ENCODE measurements at places on chromosomes 1 and 21. TPM values are rescaled to one million over a fixed set of nuclear protein-coding genes. Genes with fewer than 3 reads are reported as not detected.

CELA3B gene
- total RNA-seq: 1.0 TPM

DNA sequence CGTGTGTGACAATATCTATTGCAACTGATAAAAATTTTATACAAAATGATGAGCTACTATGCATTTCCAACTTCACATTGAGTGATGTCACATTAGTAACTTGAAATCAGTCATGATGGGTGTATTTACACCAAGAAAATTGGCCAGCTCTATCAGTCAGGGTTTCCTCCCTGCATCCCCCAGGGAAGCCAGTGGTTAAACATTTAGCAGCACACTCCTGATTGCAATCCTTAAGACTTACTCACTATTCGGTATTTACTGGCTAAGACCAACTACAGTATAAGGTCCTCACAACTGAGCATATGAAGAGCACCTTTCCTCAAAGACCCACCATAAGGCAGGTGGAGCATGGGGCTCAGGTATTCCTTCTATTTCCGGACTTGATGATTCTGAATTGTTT, 41.3 kb upstream of the PTGFRN start:
- no peaks in the 10 kb centered on the region for H3K4me1 ChIP-seq
- DNase-seq: no peak
- H3K36me3 ChIP-seq: no peaks in the 10 kb centered on the region

DNA sequence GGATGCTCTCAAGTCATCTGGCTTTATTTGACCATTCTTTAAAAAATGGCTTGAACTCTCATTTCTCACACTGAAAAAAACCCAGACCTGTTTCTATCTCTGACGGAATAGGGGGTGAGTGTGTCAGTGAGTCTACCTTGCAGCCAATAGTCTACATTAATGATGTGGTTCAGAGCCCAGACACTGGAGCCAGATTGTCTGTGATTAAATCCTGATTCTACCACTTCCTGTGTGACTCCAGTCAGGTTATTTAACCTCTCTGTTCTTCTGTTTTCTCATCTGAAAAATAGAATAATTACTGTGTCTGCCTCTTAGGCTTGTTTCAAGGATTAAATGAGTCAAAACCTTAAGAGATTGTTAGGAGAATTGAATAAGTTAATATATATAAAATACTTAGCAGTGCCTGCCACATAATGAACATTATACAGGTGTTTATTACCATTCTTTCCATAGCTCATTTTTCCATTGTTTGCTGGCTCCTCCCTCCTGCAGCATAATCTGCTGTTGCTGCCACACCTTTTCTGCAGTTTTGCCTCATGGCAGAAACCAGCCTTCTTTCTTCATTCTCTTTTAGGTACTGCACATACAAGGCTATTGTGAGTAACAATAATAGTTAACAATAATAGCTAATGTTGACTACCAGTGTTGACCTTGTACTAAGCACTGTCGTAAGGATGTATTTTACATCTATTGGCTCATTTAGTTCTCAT, 157.6 kb upstream of the IVNS1ABP start:
- H3K36me3 ChIP-seq: no peaks in the 10 kb centered on the region
- DNase-seq: no peak
- no peaks in the 10 kb centered on the region for H3K27me3 ChIP-seq
- H3K4me3 ChIP-seq: no peak overlapping the region
- H3K4me1 ChIP-seq: no peaks in the 10 kb centered on the region
- no peak overlapping the region for H3K27ac ChIP-seq

DNA sequence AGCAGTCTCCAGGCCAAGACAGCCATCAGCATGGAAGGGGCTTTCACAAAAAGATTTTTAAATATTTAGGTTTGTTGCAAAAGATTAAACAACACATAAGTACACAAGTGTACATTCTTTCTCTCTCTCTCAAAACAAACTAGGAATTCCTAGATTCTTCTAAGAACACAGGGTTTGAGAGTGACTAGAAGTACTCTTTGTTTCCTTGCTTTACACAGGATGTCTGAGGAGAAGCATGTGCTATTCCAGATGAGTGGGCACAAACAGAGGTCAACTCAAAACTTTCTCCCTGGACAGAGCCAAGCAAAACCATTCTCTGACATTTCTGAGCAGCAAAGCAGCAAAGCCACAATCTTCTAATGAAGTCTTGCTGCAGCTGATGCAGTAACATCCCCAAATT, 210.6 kb upstream of the HOOK1 start:
- no peak overlapping the region for H3K4me3 ChIP-seq
- peaks cover 2% of the 10 kb centered on the region for H3K36me3 ChIP-seq
- no peak overlapping the region for H3K27ac ChIP-seq
- no peaks in the 10 kb centered on the region for H3K27me3 ChIP-seq
- DNase-seq: no peak

- H3K27me3 ChIP-seq: no peaks in the 10 kb centered on the region
- no peak overlapping the region for H3K27ac ChIP-seq
- peaks cover 2% of the 10 kb centered on the region for H3K4me1 ChIP-seq
- no peak overlapping the region for H3K4me3 ChIP-seq
- H3K36me3 ChIP-seq: no peaks in the 10 kb centered on the region
Measured at GRCh38 chr1:59126366-59126765, 170.5 kb upstream of the FGGY start.

HFM1 gene
- 3.0 TPM for total RNA-seq

DNA sequence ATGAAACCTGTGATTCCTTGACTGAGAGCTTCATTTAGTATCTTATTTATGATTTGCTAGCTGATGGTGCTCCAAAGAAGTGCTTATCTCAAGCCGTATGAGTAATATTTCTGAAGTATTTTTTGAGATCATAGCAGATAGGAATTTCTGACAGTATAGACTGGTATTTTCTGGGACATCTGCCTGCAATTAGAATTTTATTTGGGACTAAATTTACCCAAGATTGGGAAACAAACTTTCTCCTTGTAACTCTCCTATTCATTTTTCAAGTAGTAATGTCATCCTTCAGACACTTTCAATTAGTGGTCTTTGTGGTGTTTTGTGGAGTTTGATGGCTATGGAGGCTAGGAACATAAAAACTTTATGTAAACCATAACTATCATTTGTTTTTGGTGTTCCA, 597.2 kb upstream of the ZP4 start:
- H3K27me3 ChIP-seq: no peaks in the 10 kb centered on the region
- H3K4me3 ChIP-seq: no peak overlapping the region
- H3K36me3 ChIP-seq: no peaks in the 10 kb centered on the region
- H3K4me1 ChIP-seq: no peaks in the 10 kb centered on the region

DNA sequence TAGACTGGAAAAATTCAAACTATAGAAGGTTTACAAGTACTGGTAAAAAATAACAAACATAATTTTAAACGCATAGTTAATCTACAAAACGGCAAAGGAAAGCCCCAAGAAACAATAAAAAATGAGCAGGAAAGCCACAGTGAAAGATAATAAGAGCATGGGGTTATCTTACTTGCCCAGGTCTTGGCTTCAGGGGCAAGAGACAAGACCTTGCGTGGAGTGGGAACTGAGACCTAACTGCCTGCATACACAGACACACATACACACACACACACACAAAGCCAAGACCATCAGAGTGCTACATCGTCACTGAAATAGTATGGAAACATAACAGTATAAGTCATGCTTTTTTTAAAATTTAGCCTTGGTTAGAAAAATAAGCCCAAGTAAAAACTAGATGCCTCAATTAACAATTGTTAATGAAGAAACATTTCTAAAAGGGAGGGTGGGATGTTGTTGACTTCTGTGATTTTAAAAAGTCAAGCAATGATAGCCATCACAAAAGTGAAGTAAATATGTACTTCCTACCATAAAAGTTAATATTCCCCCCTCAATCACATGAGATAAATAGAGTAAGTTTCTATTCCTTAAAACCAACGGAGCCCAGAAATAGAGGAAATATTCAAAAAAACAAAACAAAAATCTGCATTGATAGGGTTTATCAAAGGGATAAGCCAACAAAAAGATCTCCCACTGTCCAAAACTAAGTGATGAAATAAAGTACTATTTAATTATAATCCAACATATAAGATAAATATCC, 29.4 kb upstream of the CRP start:
- H3K4me3 ChIP-seq: no peak overlapping the region
- H3K27ac ChIP-seq: no peak overlapping the region
- no peaks in the 10 kb centered on the region for H3K36me3 ChIP-seq
- no peaks in the 10 kb centered on the region for H3K27me3 ChIP-seq
- no peak for DNase-seq

GRCh38 chr1:6464514-6464836, 1.5 kb downstream of the TNFRSF25 start:
- no peak overlapping the region for H3K4me3 ChIP-seq
- no peak for DNase-seq

- no peaks in the 10 kb centered on the region for H3K36me3 ChIP-seq
- no peak overlapping the region for H3K4me3 ChIP-seq
- H3K27ac ChIP-seq: no peak overlapping the region
- no peak for DNase-seq
- no peaks in the 10 kb centered on the region for H3K27me3 ChIP-seq
Measured at GRCh38 chr1:82152356-82153271, 351.9 kb downstream of the ADGRL2 start.

DNA sequence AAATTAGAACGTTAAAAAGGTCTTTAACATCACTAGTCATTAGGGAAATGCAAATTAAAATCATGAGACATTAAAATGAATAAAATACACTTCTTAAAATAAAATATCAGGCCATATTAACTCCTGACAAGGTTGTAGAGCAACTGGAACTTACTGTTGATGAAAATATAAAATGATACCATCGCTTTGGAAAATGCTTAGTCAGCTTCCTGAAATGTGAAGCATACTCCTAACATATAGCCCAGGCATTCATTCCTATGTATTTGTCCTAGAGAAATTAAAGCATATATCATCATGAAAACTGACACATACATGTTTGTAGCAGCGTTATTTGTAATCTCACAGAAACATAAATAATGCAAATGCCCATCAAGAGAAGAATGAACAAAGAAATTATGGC, 211.5 kb upstream of the CHRM3 start:
- no peak for DNase-seq
- no peak overlapping the region for H3K27ac ChIP-seq
- no peaks in the 10 kb centered on the region for H3K36me3 ChIP-seq
- H3K27me3 ChIP-seq: no peaks in the 10 kb centered on the region
- H3K4me3 ChIP-seq: no peak overlapping the region
- no peaks in the 10 kb centered on the region for H3K4me1 ChIP-seq

MR1 gene
- total RNA-seq: 23.9 TPM

DNA sequence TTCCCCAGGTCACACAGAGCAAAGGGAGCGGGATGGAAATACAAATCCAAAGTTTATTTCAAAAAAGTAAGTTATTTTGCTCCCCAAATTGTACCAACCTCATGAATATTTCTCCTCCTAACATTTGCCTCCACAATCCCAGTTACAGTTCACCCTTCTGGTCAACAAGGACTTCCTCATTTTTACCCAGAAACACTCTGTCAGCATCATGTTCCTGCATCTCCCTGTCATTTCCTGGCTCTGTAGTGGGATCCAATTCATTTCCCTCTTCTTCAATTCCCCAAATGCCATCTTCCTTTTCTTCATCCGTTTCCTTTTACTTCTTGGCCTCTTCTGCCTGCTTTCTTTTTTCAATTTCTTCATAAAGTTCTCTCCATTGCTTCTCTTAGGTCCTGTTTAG, 32.0 kb upstream of the EPS15 start:
- no peaks in the 10 kb centered on the region for H3K27me3 ChIP-seq
- DNase-seq: no peak
- H3K4me1 ChIP-seq: no peaks in the 10 kb centered on the region
- no peaks in the 10 kb centered on the region for H3K36me3 ChIP-seq
- no peak overlapping the region for H3K4me3 ChIP-seq
- no peak overlapping the region for H3K27ac ChIP-seq

GRCh38 chr1:155744711-155745283, 55.9 kb downstream of the DAP3 start:
- H3K27ac ChIP-seq: no peak overlapping the region
- peak overlapping the region; percentile 86 for H3K4me3 ChIP-seq
- no peaks in the 10 kb centered on the region for H3K4me1 ChIP-seq
- no peaks in the 10 kb centered on the region for H3K36me3 ChIP-seq

HTR6 gene
- total RNA-seq: not detected

- no peaks in the 10 kb centered on the region for H3K27me3 ChIP-seq
- peak; percentile 71 for DNase-seq
- H3K27ac ChIP-seq: peak overlapping the region; percentile 5
- no peaks in the 10 kb centered on the region for H3K4me1 ChIP-seq
- no peaks in the 10 kb centered on the region for H3K36me3 ChIP-seq
- peak overlapping the region; percentile 29 for H3K4me3 ChIP-seq
Measured at GRCh38 chr1:25922971-25923552, 16.8 kb upstream of the STMN1 start.

CYP4B1 gene
- 3.4 TPM for total RNA-seq

DNA sequence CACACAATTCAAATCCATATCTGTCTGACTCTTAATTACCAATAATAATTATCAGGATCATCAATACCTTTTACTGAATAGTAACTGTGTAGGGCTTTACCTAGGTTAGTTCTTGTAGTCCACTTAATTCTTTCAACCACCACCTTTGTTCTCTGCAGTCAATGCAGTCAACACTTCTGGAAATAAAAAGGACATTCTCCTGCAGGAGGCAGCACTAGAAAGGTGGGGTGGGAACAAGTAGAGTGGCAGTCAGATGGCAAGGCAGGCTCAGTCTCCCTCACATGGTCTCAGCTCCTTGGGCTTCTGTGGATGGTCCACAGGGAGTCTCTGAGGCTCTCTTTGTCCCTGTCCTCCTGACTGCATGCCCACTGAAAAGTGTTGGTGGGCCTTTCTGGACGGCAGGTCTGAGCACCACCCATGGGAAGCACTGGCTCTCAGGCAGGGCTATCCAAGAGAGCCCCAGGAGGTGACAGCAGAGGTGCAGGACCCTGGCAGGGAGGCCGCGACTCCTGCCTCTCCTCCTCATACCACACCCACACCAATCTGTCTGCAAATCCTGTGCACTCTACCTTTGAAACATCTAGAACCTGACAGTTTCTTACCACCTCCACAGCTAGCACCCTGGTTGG, 237.3 kb downstream of the FOXD2 start:
- H3K27me3 ChIP-seq: no peaks in the 10 kb centered on the region
- H3K4me1 ChIP-seq: no peaks in the 10 kb centered on the region
- H3K4me3 ChIP-seq: no peak overlapping the region
- no peak overlapping the region for H3K27ac ChIP-seq
- H3K36me3 ChIP-seq: no peaks in the 10 kb centered on the region

DNA sequence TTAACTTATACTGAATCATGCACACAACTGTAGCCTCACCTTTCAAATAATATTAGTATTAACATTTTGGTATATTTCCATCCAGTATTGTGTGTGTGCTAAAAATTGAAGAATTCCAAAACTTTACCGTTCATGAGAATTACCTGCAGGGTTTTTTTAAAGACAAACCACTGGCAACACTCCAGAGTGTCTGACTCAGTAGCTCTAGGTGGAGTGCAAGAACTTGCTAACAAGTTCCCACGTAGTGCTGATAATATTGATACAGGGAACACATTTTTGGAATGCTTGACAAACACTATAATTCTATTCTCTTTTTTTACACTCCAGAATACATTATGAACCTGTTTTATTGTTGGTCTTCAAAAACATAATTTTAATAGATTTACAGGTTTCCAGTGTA, 27.7 kb upstream of the SLC5A9 start:
- H3K4me1 ChIP-seq: no peaks in the 10 kb centered on the region
- H3K36me3 ChIP-seq: no peaks in the 10 kb centered on the region
- no peak overlapping the region for H3K27ac ChIP-seq
- no peak for DNase-seq
- H3K27me3 ChIP-seq: no peaks in the 10 kb centered on the region
- H3K4me3 ChIP-seq: no peak overlapping the region

GRCh38 chr1:43509007-43509739, 21.5 kb upstream of the PTPRF start:
- no peak overlapping the region for H3K4me3 ChIP-seq
- no peak overlapping the region for H3K27ac ChIP-seq
- no peak for DNase-seq
- no peaks in the 10 kb centered on the region for H3K36me3 ChIP-seq
- no peaks in the 10 kb centered on the region for H3K4me1 ChIP-seq

PLA2G5 gene
- 4.0 TPM for total RNA-seq

KRTAP23-1 gene
- total RNA-seq: not detected
